KG1 (cell line): ENCODE measurements at places on chromosomes 7 and 10.

DNA sequence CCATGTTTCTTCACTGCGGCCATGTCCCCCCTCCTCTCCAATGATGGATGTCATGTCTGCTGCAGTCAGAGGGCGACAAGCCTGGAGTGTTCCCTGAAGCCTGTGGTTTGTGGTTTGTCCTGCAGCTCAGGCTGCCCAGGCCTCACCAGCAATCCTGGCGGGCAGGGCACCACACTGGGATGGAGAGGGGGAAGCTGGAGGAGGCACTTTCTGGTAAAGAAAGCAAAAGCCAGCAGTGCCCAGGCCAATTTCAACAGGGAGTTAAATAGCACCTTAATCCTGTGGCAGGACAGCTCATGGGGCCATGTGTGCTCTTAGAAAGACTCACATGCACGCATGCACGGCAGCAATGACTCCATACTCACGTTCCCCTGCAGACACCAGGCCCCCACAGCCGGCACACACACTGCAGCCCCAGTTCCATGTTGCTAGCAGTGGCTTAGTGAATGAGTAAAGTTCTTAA is 158.3 kb downstream of the EGFR start:
- no peak for DNase-seq

DNA sequence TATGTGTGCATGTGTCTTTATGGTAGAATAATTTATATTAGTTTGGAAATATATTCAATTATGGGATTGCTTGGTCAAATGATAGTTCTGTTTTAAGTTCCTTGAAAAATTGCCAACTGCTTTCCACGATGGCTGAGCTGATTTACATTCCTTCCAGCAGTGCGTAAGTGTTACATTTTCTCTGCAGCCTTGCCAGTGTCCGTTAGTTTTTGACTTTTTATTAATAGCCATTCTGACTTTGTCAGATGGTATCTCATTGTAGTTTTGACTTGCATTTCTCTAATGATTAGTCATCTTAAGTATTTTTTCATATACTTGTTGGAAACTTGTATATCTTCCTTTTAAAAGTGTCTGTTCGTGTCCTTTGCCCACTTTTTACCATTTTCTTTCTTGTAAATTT is 434.2 kb upstream of the POT1 start:
- no peak for DNase-seq

DNA sequence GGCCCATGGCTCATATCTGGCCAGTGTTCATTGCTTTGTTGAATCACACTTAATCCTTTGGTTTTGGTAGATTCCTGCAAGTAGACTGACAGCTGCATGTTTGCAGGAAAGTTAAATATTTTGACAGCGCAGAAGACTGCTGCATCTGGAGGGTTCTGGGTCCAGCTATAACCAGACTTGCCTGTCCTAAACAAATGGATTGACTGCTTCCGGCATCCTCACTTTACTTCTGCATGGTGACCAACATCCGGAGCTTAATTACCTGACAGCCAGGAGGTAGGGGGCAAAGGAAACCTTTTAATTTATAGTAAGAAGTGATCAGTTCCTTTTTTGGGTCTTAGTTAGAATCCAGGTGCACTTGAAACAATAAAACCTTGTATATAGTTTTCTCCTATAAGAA is 263.3 kb downstream of the SNX10 start:
- no peak for DNase-seq

DNA sequence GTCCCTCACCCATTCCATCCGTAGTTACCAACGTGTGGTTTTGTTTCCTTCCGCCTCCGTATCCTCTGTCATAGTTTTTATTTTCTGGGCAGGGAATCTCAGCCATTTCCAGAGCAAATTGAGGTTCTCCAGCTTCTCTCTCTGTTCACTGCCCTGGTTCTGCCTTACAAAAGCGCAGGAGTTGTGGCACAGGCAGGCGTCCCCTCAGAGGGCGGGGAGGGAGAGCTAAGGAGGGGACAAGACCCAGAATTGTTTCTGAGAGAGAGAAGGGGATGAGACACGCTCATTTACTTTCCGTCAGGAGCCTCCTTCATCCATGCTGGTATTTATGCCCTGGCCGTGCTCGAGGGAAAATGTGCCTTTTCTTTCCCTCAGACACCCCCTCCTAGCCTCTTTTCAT is 71.0 kb downstream of the SH2D4B start:
- DNase-seq = no peak

DNA sequence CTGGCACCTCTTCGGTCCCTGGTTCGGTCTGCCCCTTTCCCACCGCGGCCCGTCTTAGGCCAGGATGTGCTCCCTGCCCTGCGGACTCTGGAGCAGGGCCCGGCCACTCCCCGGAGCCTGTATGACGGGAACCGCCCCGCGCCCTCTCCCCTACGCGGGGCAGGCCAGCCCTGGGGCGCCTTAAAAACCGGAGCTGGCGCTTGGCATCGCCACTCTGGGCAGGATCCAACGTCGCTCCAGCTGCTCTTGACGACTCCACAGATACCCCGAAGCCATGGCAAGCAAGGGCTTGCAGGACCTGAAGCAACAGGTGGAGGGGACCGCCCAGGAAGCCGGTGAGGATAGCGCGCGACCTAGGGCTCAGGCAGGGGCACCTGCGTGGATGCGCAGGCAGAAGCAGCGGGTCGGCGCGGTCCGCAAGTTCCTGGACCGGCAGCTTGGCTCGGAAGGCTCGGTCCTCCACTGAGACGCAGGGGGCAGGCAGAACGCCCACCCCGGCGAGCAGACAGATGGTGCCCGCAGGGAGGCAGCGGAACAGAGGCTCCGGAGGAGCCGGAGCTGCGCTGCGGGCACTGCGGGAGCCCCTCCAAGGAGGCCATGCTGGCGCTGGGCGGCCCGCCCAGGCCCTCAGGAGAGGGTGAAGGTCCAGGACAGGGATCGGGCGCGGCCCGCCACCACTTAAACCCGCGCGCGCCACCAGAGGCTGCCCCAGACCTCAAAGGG is at the start of gene ADIRF:
Gene ADIRF (plus strand): TSS at position 212 of the 723 bp plus-strand sequence. CDS start 63 bp downstream, at position 275.
- no peak for DNase-seq

- no peak for DNase-seq
Measured at GRCh38 chr7:26721450-26721849, 142.9 kb downstream of the SKAP2 start.

- DNase-seq = no peak
Measured at GRCh38 chr7:105021967-105022366, 8.0 kb downstream of the KMT2E start.

DNA sequence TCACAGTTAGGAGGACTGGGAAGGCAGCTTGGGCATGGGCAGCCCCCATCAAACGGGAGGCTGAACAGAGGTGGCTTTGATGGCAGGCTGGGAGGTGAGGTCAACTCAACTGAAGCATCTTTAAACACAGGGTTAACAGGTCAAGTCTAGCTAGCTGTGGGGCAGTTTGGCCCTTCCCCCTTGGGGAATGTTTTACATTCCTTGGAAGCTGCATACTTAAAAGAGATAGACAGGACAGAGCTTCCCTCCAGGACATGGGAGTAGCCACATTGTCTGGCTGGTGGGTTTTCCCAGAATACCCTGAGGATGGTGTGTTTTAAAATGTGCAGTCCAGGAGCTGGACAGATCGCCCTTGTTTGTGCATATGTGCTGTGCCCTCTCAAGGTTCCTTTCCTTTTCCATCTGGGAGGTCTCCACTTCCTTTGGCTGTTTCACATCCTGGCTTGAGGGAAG is 6.8 kb upstream of the RASSF4 start:
- DNase-seq = no peak

DNA sequence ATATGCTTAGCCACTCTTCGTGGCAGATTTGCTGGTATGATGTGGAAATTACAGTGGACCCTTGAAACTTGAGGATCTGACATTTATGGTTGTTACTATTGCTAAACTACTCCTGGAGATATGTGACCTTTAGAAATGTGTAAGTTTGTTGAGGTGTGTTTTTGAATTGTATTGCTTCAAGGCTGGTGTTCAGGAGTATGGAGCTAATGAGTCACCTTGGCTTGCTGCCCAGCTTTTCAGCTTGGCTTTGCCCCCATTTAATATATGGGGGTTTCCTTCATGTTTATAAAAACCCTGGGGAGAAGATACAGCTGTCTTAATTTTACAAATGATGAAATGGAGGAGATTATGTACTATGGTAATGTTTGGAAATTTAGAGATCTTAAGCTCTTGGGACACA is 11.6 kb downstream of the HBP1 start:
- no peak for DNase-seq

DNA sequence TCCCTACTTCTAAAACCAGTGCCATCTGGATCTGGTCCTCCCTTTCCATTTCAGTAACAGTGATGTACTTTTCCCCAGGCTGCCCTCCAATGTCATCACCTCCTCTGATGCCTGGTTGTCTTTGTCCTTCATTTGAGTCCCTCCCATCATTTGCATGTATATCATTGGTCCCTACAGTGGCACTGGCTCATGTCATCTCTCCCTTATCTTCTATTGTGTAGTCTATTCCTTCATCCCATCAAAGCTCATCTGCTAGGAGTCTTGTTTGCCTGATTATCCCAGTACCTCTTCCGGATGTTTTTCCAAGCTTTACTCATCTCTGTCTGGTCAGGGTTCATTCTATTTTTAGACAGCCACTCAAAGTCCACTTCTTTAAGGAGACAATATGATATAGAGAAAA is 292.9 kb upstream of the BMPER start:
- no peak for DNase-seq

DNA sequence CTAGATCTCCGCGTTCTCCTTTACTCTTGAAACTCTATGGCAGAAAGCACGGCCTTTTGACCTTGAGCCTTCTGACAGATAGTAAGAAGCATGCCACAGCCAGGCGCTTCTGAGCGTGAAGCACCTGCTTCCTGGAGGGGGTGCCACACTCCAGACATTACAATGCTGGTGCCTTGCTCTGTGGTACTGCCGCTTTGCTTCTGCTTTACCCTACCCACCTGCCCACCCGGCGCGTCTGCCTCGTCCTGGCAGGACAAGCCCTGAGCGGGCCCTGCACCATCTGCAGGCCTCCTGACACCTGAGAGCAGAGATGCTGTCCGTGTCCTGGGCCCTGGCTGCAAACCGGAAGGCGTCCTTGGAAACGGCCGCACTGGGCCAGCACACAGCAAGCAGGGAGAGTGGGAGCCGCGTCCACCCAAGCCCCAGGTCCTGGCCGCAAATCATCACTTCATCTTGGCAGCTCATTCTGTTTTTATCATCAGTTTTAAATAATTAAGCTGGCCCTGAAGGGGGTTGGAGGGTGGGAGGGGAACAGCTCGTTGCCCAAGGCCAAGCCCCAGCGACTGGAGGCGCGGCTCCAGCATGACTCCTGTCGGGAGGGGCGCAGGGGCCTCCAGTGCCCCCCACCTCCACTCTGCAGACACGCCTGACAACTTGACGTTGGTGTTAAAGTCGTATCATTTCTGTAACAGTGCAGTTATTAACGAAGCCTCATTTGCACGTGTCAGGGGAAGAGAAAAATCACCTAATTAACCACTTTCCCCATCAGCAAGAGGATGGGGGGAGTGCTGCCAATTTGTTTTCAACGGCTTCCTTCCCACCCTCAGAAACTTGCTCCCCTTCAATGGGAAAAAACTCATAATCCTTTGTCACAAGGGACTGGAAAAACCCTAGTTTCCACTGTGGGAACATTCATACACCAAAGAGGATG is 132.2 kb downstream of the MAD1L1 start:
- no peak for DNase-seq

GRCh38 chr7:111588065-111588433 is 25.8 kb upstream of the IMMP2L start:
- DNase-seq = no peak

DNA sequence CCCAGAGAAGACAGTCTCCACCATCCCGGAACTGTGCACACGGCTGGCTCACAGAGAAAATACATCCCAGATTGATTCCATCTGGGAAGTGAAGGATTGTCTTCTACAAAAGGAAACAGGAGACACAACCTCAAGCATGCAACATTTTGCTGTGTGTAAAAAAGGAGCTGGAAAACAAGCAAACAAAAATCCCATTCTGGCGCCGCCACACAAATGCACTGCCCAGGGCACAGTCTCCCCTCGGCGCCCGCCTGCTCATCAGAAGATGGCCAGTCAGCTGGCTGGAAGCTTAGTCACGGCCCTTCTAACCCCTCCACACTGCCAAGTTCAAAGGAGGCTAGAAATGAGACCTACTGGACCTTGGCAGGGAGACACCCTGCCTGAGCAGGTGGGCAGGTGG is 14.1 kb upstream of the CYTH3 start:
- no peak for DNase-seq

- no peak for DNase-seq
Measured at GRCh38 chr10:33240258-33240657, 94.2 kb downstream of the NRP1 start.

GRCh38 chr10:16904639-16905061 is 87.4 kb upstream of the RSU1 start:
- DNase-seq = no peak

GRCh38 chr10:79304479-79305087 is 42.7 kb upstream of the PPIF start:
- DNase-seq = no peak

DNA sequence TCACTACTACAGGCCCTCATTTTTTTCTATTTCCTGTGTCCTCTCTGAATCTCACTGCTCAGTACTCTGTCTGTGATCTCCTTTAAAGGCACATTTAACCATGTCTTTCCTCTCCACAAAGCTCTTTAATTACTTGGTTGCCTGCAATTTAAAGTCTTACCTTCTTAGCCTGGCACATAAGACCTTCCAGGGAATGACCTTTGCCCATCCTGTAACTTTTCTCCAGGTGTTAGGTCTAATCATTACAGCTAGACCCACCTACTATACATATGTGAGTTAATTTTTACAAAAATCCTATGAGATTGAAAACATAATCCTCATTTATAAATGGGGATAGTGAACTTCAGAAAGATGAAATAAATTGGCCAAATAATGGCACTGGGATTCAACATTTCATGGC is 244.1 kb upstream of the RHOBTB1 start:
- no peak for DNase-seq

GRCh38 chr7:130598056-130598455 is 70.5 kb downstream of the COPG2 start:
- no peak for DNase-seq

- no peak for DNase-seq
Measured at GRCh38 chr10:13038391-13038790, 36.9 kb upstream of the CCDC3 start.

- DNase-seq = no peak
Measured at GRCh38 chr7:98870121-98870651, 372 bp upstream of the TMEM130 start.

DNA sequence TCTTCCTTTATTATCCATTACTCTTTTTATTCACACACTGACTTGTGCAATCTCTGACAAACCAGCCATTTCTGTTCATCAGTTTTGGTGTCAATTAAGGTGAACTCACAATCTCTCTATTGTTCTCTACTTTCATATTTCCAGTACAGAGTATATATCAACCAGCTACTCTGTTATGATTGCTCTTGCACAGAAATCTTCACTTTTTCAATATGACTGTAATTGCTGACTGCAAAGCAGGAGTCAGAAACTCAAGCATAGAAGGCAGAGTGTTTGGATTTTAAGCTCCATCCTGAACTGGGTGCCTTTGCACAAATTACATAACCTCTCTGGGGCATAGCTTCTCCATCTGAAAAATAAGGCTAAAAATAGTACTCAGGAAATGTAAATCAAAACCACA is 1042.0 kb downstream of the GRM8 start:
- DNase-seq = no peak
